WERI-Rb-1 (cell line): ENCODE measurements at places on chromosomes 4 and X.
A peak's percentile ranks its signal among the peaks of the same experiment; 100 is the strongest.

DNA sequence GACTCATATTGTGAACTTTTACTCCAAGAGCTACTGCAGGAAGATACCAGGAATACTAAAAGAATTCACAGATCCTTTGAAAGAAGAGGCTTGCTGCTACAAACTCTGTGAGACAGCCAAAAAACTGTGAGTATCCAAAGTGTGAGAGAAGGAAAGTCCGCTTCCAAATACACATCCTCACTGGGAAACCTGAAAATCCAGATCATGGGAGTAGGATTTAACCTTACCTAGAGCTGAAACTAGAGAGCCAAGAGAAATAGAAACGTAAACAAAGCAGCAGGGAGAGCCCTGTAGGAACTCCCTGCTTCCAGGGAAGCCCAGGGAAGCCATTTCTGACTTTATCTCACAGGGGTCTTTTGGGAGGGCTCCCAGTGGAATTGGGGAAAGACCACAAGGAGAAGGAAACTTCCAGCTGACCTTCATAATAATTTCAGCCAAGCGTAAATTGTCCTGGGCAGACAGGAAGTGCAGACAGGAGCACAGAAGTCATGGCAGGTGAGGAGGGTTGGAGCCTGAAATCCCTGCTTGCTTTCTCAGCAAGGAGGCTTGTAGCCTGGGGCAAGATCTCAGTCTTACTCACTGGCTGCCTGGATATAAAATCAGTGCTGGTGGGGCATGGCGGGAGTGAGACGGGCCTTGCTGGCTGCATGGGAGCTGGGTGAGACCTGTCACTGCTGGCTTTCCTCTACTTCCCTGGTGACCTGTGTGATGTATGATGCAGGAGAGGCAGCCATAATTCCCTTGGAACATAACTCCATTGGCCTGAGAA is 26.2 kb upstream of the NFKB1 start:
- no peak for DNase-seq

- DNase-seq = no peak
Measured at GRCh38 chr4:112327965-112328733, 31.0 kb downstream of the ALPK1 start.

- DNase-seq = no peak
Measured at GRCh38 chrX:66045894-66046293, 6.0 kb upstream of the VSIG4 start.

GRCh38 chr4:118120120-118120760 is 86.0 kb downstream of the NDST3 start:
- no peak for DNase-seq

DNA sequence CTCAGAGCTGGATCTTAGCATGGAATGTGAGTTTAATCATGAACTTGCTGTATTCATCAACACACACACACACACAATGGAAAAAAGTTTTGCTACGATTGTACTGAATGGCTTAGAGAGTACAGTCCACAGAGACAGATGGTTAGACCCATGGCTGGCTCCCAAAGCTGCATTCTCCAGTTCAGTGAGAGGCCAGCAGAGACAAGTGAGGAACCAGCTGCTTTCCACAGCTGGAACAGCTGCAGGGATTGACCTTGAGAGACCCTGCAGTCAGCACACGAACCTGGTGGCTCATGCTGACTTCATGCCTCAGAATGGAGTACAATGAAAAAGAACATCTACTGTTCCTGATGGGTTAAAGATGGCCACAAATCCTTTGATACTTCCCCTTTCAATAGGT is 94.5 kb downstream of the DHX15 start:
- DNase-seq = no peak

DNA sequence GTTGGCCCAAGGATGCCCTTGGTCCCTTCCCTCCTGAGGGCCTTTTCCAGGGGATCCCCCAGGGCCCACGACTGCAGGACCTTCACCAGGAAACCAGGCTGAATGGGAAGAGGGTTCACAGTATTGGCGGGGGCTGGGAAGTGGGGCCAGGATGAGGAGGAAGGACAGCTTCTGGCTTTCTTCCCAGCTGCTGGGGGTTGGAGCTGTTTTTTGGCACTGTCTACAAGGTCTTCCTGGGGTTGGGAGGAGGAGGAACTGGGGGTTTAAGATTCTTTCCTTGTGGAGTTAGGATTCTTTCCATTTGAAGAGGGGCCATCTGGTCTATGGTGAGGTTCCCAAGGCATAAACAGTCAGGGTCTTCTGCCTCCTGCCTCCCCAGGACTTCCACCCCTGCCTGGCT is 64.8 kb downstream of the KIF4A start:
- DNase-seq = no peak

- DNase-seq = no peak
Measured at GRCh38 chrX:49139713-49140112, 16.2 kb upstream of the GPKOW start.

DNA sequence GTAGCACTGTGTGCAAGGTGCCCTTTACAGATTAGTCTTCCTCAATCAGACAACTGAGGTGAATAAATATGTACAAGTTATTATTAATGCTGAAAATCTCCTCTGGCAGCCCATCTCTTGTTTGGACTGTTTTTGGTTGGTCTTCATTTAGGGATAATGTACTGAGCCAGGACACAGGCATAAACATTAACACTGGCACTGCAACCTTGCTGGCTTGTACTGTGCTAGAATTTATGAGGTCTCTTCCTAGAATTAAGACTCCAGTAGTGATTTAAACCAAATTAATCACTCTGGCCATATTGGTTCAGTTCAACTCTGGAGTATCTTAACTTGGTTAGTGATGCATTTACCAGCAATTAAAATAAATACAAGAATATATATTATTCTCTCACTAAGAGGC is 244.7 kb upstream of the GK2 start:
- no peak for DNase-seq

DNA sequence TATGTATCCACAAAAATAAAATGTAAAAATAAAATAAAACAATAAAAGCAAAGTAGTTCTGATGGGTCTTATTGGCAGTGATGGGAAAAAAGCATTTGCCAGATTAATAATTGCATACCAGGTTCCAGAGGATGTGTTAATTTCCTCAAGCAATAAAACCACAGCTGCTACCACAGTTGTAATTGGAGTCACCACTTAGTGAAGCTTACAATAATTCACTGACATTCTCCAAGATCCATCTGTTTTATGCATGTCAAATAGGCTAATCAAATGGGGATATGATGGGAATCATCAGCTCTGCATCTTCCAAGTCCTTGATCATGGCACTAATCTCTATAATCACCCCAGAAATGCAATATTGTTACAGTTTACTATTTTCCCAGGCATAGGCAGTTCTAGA is 123.5 kb upstream of the EMCN start:
- DNase-seq = no peak

DNA sequence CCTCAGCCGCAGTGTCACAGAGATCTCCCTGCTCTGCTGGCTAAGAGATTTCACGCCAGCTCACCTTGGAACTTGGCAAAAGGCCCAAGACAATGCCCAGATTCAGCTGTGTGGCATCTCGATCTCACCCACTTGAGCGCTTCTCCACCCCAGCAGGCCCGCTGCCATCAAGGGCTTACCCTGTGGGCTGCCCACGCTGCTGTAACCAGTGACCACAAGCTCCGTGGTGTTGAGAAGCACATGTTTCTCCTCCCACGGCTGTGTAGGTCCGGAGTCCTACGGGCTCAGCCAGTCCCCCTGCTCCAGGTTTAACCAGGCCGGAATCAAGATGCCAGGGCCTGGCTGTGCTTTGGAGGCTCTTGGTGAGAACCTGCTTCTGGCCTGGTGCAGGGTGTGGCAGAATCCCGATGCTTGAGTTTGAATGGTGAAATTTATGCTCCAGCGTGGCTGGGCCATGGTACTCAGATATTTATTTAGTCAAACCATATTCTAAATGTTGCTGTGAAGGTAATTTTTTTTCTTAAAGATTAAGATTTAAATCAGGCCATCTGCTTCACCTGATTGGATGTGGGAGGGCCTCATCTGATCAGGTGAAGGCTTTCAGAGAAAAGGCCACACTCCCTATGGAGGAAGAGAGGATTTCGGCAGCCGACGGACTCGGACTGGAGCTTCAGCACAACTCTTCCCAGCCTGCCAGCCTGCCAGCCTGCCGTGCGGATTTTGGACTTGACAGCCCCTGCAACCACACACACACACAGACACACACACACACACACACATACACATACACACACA is 24.8 kb upstream of the ADRA2C start:
- no peak for DNase-seq

DNA sequence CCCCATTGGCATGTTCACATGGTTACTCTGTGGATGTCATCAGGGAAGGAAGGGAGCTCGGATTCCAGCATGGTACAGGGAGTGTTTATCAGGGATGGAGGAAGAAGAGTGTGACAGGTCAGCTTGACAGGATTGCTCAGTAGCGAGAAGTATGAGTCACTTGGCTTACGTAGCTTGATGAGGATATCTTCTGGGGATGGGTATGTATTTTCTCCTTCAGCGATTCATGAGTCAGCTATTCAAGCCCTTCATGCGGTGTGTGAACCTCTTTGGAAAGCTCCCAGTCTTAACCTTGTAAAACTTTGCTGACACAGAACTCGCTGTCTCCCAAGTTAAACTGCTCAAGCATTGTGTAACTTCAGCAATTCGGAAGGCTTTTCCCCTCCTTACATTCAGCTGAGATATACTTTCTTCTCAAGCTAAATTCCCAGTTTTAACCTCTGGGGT is 275.4 kb downstream of the ARHGAP10 start:
- DNase-seq = no peak

GRCh38 chr4:68717999-68718398 is 47.5 kb upstream of the UGT2B15 start:
- no peak for DNase-seq

DNA sequence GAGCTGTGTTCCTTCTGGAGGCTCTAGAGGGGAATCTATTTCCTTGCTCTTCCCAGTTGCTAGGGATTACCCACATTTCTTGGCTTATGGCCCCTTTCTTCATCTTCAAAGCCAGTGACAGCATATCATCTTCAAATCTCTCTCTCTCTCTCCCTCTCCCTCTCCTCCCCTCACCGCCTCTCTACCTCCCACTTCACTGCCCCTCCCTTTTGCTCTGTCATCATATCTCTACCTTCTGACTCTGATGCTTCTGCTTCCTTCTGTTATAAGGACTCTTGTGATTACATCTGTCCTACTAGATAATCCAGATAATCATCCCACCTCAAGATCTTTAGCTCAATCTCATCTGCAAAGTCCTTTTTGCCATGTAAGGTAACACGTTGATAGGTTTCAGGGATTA is 93.1 kb upstream of the TEX13D start:
- DNase-seq = no peak

- no peak for DNase-seq
Measured at GRCh38 chrX:73267979-73268378, 53.3 kb upstream of the NAP1L2 start.

DNA sequence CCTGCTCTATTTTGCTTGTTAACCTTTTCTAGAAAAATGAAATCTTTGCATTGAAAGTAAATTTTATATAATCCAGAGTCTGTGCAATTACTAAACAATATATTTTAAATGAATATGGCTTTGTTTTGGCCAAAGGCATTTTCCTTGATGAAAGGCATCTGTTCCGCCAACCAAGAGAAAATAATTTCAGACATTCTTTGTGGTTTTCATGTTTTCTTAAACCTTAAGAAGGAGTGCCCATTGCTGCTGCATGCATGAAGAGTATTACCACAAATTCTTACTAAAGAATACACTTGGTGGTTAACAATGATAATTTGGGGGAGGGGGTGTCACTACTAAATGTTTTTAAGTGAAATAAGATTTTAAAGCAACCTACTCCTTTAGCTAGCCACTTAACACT is 2.7 kb upstream of the PDGFC start:
- DNase-seq = no peak

- DNase-seq = no peak
Measured at GRCh38 chr4:100679926-100680325, 162.1 kb upstream of the EMCN start.

- peak; percentile 28 for DNase-seq
Measured at GRCh38 chr4:91064157-91064853, 937.1 kb downstream of the CCSER1 start.

DNA sequence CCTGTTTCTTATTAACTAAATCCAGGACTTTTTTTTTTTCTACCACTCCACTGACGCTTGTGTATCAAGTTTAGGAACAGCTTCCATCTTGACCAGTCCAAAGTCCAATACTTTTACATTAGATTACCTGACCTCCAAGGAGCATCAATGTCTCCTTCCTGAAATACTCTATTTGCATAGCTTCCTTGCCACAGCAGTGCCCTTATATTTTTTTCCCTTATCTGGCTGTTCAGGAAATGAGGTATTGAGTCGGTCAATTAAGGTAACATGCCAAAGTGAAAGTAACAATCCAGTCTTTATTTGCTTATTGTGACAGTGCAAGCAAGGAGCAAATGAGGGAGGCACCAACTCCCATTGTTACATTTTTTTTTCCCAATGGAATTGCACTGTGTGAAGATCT is 730.8 kb upstream of the NDST4 start:
- no peak for DNase-seq

GRCh38 chr4:140047017-140047640 is 106.9 kb downstream of the MAML3 start:
- DNase-seq = peak; percentile 39

GRCh38 chr4:100063355-100063754 is 113.3 kb upstream of the H2AZ1 start:
- DNase-seq = no peak

GRCh38 chr4:71132486-71132885 is 139.0 kb downstream of the DCK start:
- DNase-seq = no peak

GRCh38 chr4:186104114-186104889 is at the start of gene FAM149A:
TSS of gene FAM149A (plus strand) at chr4:186104704.
- DNase-seq = peak; percentile 55

DNA sequence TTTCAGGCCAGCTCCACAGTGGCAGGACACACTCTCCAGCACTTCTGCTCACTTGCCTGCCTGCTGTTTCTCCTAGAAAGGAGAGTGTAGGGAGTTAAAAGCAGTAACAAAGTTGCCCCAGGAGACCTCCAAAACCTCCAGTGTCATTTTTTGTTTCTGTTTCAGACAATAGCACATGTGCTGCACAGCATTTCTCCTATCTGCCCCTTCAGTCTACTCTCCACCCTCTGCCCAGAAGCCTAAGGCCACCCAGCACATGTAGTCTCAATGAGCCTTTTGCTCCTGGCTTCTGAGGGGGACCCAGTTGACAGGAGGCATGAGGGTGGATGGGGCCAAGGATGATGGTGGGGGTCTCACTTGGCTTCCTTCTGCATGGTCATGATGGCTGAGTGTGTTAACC is 329.6 kb upstream of the CLNK start:
- DNase-seq = no peak
